ENCODE measurements at places on chromosomes 2 and 18.

DNA sequence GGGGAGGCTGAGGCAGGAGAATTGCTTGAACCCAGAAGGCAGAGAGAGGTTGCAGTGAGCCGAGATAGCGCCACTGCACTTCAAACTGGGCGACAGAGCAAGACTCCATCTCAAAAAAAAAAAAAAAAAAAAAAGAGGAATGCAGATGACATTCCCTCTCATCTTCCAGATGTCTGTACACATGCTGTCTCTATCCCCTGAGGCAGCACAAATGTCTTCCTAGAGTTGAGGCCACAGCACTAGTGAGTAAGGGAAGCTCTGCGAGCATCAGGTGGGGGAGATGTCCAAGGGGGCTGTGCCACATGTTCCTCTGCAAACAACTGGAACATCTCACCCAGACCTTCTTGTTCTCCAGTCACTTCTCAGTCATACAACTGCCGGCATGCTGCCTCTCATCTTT is 35.6 kb upstream of the LRRC30 start:
- no peak for DNase-seq

GRCh38 chr2:171522052-171522787 is at the start of gene CYBRD1:
CYBRD1 (plus strand) TSS chr2:171522474; CDS start chr2:171522546, 72 bp downstream.
- DNase-seq: peak; percentile 66

DNA sequence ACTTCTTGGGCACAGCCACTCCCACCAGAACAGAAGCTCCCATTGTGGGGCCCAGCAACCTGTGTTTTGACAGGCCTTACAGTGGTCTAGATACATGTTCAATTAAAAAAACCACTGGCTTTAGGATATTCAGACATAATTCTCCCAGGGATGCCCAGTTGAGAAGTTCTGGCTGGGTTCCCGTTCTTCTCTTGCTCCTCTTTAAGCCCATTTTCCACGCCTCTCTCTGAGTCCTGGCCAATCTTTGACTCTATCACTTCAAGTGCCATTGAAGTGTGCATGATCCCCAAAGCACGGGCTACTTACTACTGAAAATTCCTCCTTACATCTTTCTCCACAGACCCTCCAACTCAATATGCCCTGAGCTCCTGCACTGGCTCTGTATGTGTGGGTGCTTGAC is 17.5 kb upstream of the SULT1C3 start:
- no peak for DNase-seq

- DNase-seq: no peak
Observed at GRCh38 chr2:118095610-118096009, 7.3 kb downstream of the INSIG2 start.

GRCh38 chr18:4026542-4026941 is 428.6 kb downstream of the DLGAP1 start:
- no peak for DNase-seq

GRCh38 chr2:233418052-233418760 is 63.9 kb downstream of the DGKD start:
- DNase-seq: no peak

- DNase-seq: no peak
Observed at GRCh38 chr2:17318013-17318412, 200.2 kb downstream of the RAD51AP2 start.

DNA sequence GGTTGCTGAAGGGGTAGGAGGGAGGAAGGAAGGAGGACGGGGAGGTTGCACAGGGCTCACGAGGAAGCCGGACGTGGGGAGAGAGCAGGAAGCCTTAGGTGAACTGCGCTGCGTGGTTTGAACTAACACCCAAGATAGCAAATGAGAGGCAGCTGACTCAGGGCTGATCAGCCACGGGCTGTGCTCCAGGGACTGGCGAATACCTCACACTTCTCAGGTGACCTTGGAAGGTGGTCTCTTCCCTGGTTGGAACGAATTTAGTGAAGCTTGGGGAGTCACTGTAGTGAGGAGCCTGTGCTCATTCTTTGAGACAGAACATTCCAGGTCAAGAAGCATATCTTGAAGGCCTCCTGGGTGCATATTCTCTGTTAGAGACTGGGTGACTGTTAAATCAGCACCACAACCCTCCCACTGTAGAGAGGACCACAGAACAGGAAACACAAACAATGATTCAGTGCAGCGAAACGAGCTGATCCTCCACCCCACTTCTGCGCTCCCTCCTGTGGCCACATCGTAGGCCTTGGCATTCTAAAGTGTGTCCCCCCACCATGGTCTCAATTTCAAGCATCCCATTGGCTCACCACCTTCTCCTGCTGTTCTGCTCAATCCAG is 33.8 kb downstream of the TOGARAM2 start:
- no peak for DNase-seq

DNA sequence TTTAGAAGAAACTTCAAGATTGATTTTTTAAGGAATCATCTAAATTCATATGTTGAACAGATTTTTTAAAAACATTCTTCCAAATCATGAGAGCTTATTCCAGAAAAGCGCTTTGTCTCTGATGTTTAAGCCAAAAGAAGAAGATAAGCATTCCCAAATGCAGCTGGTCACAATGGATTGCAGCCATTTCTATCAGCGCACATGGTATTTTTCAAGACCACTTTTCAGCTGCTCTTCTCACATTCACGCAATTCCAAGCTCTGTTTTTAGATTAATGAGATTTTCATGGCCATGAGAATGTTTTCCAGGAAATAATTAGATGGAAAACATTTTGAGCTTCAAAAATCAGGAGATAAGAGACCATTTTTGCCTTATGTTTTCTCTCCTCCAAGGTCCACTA is 8.7 kb downstream of the OSBPL1A start:
- DNase-seq: no peak

- no peak for DNase-seq
Observed at GRCh38 chr2:186751790-186752189, 57.9 kb downstream of the FAM171B start.

DNA sequence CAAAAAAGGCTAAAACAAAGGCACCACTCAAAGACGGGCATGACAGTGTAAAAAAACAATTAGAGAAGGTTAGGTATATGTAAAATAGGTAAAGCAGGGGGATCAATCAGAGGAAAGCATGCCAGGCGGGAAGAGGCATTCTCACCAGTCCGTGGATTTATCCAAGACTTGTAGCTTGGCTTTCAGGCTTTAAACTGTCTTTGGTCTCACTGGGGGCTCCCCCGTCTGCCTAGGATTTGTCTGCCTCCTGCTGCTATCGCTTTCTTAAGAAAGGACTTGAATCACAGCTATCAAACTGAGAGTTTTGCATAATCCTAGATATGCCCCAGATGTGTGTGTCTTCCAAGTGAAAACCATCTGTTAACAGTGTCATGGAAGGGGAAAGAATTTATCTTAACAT is 11.1 kb upstream of the GORASP2 start:
- no peak for DNase-seq

- no peak for DNase-seq
Observed at GRCh38 chr2:25410370-25410769, 68.6 kb upstream of the DNMT3A start.

DNA sequence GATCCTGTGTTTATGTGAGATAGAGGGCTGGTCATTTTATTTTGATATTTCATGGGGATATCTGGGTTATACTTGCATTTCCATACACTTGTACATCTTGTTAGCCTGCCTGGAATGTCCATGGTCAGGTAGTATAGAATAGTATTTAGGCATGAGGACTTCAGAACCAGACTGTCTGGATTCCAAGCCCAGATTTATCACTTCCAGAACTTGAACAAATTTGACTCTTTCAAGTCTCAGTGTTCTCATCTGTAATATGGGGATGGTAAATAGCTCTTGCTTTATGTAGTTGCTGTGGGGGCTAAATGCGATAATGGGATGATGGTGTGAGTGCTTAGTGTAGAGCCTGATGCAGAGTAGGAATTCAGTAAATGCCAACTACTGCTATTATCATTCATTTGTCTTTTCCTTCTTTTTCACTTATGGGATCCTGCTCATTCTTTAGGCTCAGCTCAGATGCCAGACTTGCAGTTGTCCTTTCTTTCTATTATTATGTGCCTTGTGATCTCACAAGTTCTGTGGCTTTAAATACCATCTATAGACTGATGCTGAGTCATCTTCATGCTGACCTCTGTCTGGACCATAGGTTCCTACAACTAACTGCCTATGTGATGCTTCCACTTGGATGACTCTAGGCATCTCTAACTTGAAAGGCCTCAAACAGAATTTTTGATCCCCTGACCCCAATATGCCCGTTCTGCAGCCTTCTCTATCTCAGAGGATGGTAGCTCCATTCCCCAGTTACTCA is 67.4 kb downstream of the POLE4 start:
- no peak for DNase-seq

- DNase-seq: no peak
Observed at GRCh38 chr2:182283512-182283911, 143.3 kb downstream of the PDE1A start.

DNA sequence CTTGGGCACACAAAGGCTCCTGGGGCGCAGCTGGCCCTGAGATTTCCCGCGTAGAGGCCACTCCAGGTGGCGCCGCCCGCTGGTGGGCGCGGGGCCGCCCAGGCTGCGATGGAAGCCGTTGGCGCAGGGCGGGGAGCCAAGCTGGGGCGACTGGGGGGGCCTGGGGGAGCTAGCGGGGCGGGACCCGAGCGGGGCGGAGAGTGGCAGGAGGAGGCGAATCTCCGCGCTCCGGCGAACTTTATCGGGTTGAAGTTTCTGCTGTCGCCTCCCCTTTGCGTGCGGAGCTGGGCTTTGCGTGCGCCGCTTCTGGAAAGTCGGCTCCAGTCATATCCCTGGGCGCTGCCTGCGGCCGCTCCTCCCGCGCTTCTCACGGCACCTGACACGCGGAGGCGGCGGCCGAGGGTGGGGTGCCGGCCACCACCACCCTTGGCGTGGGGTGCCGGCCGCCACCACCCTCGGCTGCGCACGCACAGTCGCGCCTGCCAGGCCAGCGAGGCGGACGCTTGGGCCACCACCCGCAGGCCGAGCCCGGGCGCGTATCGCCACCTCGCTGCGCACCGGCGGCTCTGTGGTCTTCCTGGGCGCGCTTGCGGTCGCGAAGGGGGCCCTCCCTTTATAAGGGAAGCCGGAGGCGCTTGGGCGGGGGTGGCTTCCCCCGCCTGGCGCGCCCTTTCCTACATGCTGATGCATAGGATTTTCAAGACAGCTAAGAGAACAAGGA is 919 bp upstream of the CYP1B1 start:
- DNase-seq: peak; percentile 75

GRCh38 chr2:10584843-10585475 is 104.8 kb downstream of the NOL10 start:
- no peak for DNase-seq

GRCh38 chr2:60512062-60512622 is 41.3 kb downstream of the BCL11A start:
- DNase-seq: no peak

DNA sequence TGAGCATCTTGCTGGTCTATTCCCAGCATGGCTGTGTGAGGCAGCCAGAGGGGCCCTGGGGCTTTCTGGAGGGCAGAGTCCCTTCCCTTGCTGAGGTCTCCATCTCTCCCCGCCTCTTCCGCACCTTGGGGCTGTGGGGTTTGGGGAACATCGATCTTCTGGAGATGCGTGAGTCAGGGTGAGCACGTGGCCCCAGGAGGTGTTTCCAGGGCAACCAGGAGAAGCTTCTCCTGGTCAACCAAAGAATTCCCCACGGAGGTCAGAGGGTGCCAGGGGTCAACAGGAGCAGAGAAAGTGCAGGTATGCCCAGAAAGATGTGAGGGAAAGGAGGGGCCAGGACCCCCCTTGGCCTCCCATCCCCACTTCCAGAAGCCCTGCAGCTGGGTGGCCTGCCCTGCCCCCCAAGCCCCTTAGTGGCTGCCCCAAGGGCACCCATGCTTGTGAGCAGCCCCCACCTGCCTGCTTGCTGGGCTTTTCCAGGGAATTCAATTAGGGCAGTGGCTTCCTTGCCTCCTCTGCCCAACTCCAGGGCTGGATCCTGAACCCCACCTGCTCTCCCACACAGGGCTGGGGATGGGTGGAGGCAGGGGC is 2.8 kb upstream of the PROM2 start:
- DNase-seq: no peak

DNA sequence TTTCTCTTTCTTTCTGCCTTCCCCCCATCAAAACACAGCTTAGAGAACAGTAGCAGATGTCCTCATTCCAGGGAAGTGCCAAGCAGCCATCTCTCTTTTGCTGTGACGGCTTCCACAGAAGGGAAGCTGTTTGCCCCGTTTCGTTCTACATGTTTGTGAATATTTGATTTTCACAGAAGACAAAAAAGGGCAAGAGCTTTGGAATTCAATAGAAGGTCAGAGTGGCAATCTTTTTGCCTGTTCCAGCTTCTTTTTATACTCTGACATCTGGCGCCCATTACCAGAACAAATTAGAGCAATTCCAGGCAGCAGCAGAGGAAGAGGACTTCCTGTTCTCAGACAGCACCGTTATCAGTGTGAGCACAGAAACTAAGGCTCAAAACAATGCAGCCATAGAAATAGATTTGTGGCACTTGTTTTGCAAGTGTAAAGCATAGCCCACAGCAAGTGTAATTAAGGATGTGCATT is 79.0 kb upstream of the CDH19 start:
- DNase-seq: no peak

DNA sequence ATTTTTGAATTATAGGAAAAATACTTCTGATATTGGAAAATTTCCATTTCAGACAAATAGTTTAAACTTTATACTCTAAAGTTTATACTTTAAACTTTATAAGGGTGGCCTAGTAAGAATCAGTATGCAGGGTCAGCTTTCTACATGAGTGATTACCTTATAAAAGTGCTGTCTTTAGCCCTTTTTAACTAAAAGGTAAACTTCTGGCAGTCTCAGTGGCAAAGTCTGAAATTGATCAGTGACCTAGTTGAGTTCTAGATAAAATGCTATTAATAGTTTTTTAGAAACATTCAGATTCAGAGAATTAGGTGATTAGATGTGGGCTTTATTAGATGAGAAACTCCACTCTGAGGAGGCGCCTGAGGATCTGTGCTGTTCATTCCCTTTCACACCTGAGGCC is 15.5 kb downstream of the GORASP2 start:
- no peak for DNase-seq

- no peak for DNase-seq
Observed at GRCh38 chr2:229445019-229445418, 173.9 kb upstream of the PID1 start.

DNA sequence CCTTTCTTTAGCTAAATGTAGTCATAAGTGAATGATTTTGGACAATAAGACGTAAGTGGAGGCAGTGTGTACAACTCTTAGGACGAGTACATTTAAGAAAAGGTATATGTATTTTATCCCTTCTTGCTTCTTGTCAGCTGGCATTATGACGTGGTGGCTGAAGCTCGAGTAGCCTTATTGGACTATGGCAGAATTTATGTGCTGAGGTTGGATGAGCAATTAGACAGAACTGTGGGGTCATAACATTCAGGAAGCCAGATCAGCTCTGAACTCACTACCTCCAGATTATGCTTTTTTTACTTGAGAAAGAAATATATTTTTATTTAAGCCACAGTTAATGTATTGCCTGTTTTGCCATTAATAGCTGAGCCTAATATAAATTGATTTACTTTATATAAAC is 661.5 kb downstream of the ERBB4 start:
- DNase-seq: no peak

DNA sequence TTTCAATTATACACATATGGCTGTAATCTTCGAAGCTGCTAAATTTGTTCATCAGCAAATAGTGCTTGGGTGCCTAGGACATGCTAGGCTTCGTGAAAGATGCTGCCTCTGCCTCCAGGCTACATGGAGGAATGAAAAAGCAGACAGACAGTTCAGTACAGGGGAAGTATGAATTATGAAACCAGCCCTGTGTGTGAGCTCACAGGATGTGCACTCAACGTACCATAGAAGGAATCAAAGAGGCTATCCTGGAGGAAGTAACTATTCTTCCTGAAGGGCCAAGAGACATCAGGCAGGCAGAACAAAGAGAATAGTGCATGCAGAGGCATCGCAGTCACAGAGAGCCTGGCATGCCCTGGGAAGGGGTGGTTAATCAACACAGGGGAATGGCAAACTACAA is 61.4 kb downstream of the DYM start:
- no peak for DNase-seq
